Esophagus muscularis mucosa (tissue), 4 donors: ENCODE measurements at places on chromosomes 3 and 15. TPM values are rescaled to one million over a fixed set of nuclear protein-coding genes. Genes with fewer than 3 reads are reported as not detected.

DBR1 gene
- 11.0 TPM for total RNA-seq

GRCh38 chr15:90064911-90065681 is 37.2 kb downstream of the IDH2 start:
- H3K4me1 ChIP-seq: peaks cover 59% of the 10 kb centered on the region
- H3K4me3 ChIP-seq: peak overlapping the region; percentile 22
- peak overlapping the region; percentile 80 for H3K27ac ChIP-seq
- H3K36me3 ChIP-seq: peaks cover 25% of the 10 kb centered on the region
- no peaks in the 10 kb centered on the region for H3K27me3 ChIP-seq

CPN2 gene
- total RNA-seq: not detected

DNA sequence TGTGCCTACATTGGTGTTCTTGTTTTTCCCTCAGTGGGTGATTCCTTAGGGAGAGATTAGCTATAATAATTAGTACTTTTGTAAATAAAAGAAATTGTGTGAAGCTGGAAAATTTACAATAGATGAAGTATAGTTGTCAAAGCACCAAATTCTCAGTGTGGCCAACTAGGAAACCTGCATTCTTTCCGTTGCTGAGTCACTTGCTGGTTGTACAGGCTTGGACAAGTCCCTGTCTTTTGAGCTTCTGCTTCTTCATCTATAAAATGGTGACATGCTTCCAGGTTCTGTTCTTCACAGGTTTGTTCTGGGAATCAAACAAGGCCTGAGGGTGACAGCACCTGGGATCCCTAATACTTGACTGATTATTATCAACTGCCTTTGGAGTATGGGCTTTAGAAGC is 184.1 kb upstream of the HES1 start:
- no peaks in the 10 kb centered on the region for H3K36me3 ChIP-seq
- DNase-seq: no peak
- H3K27me3 ChIP-seq: no peaks in the 10 kb centered on the region
- H3K4me1 ChIP-seq: no peaks in the 10 kb centered on the region

GRCh38 chr3:72299321-72299802 is 514.4 kb upstream of the PROK2 start:
- peak overlapping the region; percentile 76 for H3K27ac ChIP-seq
- no peaks in the 10 kb centered on the region for H3K36me3 ChIP-seq
- H3K4me3 ChIP-seq: no peak overlapping the region

- H3K27me3 ChIP-seq: no peaks in the 10 kb centered on the region
- peaks cover 12% of the 10 kb centered on the region for H3K4me1 ChIP-seq
- DNase-seq: no peak
- H3K4me3 ChIP-seq: no peak overlapping the region
These were observed 218.8 kb upstream of the CTNNB1 start for GRCh38 chr3:40980467-40980866.

GRCh38 chr15:55695432-55695831 is 47.5 kb downstream of the PRTG start:
- no peaks in the 10 kb centered on the region for H3K27me3 ChIP-seq
- no peaks in the 10 kb centered on the region for H3K4me1 ChIP-seq
- H3K4me3 ChIP-seq: no peak overlapping the region
- DNase-seq: no peak
- no peak overlapping the region for H3K27ac ChIP-seq

ALDH1L1 gene
- 20.3 TPM for total RNA-seq

GOLGA6L9 gene
- total RNA-seq: 2.2 TPM

CCR4 gene
- total RNA-seq: not detected

DNA sequence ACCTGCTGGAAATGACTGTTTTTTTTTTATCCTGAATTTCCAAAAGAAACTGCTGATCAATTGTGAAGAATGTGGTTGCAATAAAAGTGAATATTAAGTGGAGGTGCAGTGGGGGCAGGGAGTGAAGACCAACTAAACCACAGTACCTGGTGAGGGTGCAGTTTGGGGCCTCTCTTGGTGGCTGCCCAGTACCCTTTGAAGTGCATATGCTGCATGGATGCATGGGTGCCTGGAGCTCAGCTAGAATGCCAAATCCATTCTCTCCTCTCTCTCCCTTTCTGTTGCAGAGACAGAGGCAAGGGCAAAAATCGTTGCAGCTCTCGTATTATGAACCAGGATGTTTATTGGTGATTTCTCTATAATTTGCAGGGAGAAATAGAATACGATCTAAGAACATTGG is 420.5 kb upstream of the ONECUT1 start:
- H3K4me3 ChIP-seq: no peak overlapping the region
- no peak overlapping the region for H3K27ac ChIP-seq
- H3K36me3 ChIP-seq: no peaks in the 10 kb centered on the region
- no peaks in the 10 kb centered on the region for H3K27me3 ChIP-seq

SLC38A3 gene
- total RNA-seq: not detected
